ENCODE measurements at places on chromosomes 2 and 18. TPM values are rescaled to one million over a fixed set of nuclear protein-coding genes. Genes with fewer than 3 reads are reported as not detected.
A peak's percentile ranks its signal among the peaks of the same experiment; 100 is the strongest.

The FAP gene
- 71.0 TPM for total RNA-seq

The HNRNPA3 gene
- 35.6 TPM for total RNA-seq

- no peak for DNase-seq
Measured at GRCh38 chr2:188527581-188527993, 235.9 kb downstream of the GULP1 start.

The KRTCAP3 gene
- not detected for total RNA-seq

The SOX11 gene
- 4.7 TPM for total RNA-seq

DNA sequence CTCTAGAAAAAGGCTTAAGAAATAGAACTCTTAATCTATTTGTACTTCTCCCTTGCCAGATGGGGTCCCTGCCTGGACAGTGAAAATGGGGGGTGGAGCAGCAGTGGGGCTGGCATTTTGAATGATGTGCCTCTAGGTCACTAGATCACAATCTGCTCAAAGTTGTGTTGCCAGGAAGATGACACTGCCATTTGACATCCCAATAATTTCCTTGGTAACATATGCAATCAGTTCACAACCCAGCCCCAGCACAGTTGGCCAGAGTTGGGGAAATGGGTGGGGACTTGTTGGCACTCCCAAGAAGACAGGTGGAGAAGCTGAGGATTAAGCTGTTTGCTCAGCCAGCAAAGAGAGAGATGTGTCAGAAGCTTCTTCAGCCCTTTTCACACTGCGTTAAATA, 558.3 kb upstream of the KLHL29 start:
- DNase-seq: no peak

The UGT1A10 gene
- not detected for total RNA-seq

- no peak for DNase-seq
Measured at GRCh38 chr18:13810950-13811485, 12.9 kb upstream of the MC5R start.

DNA sequence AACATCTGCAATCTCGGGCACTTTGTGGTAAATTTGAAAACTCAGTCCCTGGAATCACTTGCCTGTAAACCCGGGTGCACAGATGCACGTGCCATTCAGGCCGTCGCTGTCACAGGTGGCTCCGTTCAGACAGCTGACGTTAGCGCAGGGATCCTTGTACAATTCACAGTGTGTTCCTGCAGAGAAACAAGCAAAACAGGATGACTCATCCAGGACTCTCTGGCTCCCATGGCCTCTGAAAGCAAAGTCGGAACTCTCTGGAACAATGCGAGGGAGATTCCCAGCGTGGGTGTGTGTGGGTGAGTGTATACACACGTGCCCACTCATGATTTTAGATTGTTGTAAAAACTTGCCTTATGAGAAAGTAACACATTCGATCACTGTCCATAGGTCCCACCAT, 136.1 kb upstream of the PID1 start:
- DNase-seq: peak; percentile 74

DNA sequence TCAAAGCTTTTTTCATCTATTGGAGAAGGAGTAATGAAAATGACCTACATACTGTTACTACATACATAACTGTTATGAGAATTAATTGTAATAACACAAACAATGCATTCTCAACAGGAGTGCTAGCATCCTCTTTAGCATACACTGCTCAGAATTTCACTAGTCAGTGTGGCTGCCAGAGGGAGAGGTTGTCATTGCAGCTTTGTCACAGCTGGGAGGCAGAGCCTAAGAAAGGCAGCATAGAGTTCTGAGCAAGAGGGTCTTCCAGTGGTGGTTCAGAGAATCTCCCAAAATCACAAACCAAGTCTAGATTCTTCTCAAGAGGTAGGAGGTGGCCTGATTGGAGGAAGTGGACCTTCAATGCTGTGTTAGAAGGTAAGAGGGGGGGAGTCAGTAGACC, 286.7 kb upstream of the CYRIA start:
- DNase-seq: no peak

DNA sequence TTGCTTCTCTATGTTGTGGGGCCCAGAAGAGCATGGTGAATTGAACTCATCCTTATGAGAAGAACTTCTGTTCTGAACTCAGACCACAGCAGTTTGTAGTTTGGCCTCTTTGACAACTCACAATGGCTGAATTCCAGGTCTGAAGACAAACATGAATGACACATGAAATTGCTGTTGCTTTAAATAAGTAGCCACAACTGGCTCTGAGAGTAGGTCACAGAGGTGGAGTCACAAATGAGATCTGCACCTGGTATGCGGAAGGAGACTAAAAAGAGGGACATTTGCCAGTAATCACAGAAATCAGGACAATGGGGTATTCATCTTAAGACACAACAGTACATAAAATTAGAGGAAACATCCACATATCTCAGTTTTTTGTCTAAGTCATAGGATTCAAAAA, 290.3 kb upstream of the MMADHC start:
- peak; percentile 41 for DNase-seq

DNA sequence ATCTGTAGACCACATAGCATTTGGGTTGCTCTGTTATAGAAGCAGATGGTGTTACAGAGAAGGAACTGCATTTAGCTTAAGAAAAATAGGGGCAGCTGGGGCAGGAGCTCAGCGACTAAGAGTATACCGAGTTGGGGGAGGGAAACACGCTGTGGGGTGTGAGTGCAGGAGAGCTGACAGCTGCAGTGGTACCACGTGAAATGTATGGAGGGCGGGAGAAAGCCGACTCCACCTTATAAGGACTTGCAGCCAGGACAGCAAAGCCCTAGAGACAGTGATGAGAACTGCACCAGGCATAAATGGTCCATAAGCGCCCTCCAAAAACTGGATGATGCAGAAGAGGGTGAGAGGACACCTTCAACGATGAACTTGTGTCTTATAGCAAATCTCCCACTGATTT, 237.6 kb downstream of the PRKCE start:
- peak; percentile 52 for DNase-seq

DNA sequence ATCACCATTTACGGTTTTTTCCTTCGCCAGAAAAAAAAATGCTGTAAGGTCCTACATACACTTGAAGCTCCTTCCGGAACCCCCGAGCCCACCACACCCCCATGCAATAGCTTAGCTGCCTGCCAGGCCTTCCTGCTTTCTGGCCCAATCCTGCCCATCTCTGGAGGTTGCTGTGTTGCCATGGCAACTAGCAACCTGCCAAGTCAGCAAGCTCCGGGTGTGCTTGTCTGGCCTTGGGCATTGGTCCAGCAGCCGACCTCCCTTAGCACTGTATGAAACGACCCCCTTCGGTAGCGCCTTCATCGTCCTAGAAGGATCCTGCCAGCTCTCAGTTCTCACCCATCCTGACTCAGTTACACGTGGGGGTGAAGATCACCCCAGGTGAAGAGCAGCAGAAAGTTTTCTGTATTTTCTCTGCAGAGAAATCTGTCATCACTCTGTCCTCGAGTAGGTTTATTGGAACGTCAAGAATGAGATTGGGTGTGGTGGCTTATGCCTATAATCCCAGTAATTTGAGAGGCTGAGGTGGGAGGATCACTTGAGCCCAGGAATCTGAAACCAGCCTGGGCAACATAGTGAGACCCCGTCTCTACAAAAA, 47.4 kb upstream of the MTCL1 start:
- peak; percentile 32 for DNase-seq

The LONRF2 gene
- 0.54 TPM for total RNA-seq

The HOXD3 gene
- not detected for total RNA-seq

The EMX1 gene
- total RNA-seq: not detected

The DCC gene
- total RNA-seq: 0.83 TPM

DNA sequence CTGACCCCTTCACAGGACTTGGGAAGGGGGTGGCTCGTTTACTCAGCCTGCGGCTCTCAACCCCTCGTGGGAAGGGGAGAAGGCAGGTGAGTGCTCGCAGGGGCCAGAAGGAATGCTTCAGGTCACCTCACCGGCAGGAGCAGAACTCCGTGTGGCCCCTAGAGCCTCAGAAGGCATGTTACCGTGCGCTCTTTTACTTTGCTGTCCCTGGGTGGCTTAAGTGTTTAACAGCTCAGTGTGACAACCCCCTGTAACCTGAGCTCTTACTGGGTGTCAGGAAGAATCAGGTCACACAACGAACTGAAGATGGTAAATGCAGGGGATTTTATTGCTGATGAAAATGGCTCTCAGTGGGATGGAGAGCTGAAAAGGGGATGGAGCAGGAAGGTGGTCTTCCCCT, 1235.4 kb downstream of the LRP1B start:
- no peak for DNase-seq

The MC2R gene
- not detected for total RNA-seq

The CABYR gene
- 4.1 TPM for total RNA-seq

DNA sequence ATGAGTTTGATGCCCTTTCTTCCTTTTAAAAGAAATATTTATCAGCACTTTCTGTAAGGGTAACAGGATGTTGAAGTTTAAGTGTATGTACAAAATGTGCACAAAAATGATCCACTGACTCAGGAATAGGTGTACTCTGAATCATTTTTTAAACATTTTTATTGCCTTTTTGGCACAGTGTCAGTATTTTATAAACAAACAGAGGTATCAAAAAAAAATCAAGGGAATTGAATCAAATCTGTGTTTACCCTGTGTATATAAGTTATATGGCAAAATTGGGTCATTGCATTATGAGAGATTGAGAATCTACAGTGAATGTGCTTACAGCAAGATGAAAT, 513.9 kb upstream of the NETO1 start:
- DNase-seq: no peak

- no peak for DNase-seq
Measured at GRCh38 chr2:95377216-95378123, 25.0 kb upstream of the FAHD2A start.

- DNase-seq: no peak
Measured at GRCh38 chr2:68809324-68810240, 61.6 kb downstream of the BMP10 start.

The MDH1B gene
- 0.54 TPM for total RNA-seq

The ONECUT2 gene
- total RNA-seq: under 0.01 TPM

The CCDC148 gene
- 0.56 TPM for total RNA-seq

DNA sequence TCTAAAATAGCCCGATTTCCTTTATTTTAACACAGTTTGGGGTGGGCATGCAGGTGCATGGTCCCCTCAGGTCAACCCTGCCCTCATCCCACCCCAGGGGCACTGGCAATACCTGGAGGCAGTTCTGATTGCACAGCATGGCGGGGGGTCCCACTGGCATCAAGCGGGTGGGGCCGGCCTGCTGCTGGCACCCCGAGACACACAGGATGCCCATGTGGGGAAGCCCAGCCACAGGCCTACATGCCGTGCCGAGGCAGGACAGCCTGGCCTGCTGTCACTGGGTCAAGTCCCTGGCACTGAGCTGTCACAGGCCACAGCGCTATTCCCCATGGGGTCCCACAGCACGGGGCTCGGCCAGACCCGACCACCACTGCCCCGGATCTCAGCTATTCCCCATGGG, 11.9 kb upstream of the KCNG2 start:
- no peak for DNase-seq

The CTAGE1 gene
- under 0.01 TPM for total RNA-seq

The DPYSL5 gene
- not detected for total RNA-seq
